ENCODE measurements at places on chromosomes 7 and 10.

DNA sequence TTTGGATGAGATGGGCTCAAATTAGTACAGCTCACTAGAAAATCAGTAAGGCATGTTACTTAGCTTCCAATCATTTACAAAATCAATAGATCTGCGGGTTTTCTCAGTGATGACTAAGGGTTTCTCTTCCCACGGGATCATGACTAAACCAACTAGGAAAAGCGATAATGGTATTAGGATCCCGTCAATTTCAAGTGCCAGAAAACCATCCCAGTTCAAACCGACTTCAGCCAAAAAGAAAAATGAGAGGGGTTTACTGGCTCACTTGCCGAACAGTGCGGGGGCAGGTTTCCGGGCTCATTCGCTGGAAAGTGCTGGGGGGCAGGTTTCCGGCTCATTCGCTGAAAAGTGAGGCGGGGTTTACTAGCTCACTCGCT is 62.1 kb upstream of the LYZL2 start:
- DNase-seq: no peak

DNA sequence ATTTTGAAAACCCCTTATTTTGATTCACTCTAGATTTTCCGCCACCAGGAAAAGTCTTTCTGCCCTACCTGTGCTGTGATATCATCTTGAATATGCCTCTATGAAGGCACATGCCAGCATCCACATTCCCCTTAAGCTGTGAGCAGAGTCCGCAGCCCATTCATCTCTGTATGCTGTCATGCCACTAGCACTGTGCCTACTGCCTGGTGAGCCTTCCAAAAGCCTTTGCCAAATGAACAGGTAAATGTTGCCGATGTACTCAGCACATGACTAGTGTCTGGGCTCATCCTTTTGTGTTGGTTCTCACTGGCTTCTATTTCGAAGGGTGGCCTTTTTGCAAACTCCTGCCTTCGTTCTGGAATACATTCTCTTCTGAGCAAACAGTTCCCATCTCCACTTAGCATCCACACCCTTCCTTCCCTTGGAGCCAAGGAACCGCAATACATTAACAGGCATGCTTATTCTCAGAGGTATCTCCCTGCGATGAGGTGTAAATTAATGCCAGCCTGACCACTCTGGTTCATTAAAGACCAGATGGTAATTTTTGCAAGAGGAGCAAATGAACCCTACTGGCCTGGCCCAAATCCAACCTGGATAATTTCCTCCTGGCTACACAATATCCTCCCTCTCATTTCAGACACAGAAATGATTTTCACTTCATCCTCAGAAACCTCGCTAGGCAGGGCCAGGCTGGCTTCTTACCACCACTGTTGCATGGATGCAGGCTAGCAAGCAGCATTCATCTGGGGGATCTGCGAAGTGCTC is 339.7 kb upstream of the NFE2L3 start:
- DNase-seq: no peak

DNA sequence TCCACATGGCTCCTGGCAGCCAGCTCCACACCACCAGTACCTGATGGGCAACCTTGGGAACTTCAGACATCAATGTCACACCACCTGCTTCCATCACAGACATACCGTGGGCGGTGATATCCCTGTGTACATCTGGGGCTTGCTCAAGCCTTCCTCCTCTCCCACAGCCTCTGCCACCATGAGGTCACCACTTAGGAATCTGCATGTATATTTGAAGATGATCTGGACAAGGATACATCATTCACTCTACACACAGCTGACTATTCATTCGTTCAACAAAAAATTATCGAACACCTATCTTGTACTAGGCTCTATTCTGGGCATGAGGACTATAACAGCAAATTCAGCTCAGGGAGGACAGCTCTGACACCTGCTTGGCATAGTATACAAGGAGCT is 6.8 kb downstream of the DLG5 start:
- DNase-seq: no peak

- no peak for DNase-seq
These were observed 2.2 kb upstream of the CUEDC2 start for GRCh38 chr10:102434394-102435132.

DNA sequence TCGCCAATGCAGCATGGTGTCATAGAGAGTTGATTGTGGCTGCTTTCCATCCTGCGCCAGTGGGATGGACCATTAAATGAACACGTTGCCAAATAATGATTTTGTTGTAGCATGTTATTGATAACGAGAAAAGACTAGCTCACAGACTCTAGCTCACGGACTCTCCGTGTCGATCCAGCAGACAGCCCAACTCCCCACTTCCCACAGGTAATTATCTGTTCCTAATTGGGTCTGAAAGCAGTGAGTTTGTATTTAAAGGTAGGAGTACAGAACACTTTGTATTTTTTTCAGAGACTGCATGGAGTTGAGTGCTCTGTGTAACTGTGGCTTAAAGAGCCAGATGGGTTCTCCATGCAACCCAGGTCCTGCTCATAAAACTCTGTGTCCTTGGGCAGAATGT is 1250.5 kb downstream of the TYW1 start:
- no peak for DNase-seq

DNA sequence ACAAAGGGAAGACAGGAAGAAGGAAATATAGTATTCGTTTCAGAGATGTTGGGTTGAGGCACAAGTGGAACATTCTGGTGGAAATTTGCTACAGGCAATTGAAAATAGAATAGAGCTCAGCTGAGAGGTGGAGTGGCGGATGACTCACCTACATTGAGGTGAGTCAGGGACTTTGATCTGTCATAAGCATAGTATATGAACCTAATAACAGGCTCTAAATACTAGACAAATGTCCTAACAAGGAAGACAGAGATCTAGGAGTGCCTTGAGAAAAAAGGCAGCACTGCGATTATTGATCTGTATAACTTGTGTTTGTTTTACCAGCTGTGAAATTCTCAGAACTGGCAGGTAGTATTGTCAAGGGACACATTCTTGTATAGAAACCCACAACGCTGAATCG is 907 bp upstream of the IFRD1 start:
- DNase-seq: peak; percentile 62

DNA sequence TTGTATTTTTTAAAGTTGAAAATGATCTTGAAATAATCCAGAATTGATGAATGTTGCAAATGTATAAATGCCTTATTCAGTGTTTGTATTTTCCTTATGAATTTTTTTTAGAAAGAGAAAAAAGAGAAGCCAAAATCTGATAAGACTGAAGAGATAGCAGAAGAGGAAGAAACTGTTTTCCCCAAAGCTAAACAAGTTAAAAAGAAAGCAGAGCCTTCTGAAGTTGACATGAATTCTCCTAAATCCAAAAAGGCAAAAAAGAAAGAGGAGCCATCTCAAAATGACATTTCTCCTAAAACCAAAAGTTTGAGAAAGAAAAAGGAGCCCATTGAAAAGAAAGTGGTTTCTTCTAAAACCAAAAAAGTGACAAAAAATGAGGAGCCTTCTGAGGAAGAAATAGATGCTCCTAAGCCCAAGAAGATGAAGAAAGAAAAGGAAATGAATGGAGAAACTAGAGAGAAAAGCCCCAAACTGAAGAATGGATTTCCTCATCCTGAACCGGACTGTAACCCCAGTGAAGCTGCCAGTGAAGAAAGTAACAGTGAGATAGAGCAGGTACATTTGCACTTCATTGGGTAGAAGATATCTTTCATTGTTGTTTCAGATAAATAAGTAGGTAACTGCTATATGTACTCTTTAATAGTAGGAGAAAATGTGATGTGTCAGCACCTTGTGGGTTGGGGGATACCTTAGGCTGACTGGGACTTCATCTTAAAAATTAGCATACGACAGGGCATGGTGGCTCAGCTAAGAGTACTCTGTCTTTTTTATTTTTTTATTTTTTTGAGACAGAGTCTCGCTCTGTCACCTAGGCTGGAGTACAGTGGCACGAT is 3.9 kb downstream of the DDX21 start:
- DNase-seq: no peak

DNA sequence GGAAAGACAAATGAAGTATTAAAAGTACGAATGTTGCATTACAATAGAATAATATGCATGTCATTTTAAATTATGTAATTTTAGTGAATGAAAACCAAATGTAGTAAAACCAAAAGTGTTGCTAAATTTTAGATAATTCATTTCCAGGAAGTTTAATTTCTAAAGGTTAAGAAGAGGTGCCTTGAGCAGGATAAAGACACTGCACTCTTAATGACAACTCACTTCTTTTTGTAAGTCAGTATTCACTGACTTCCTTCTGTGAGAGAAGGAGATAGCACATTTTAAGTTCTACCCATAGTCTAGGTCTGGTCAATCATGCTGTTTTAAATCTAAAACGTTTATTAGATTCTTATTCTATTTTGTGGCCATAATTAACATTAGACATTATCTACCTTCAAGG is 160.2 kb downstream of the CRPPA start:
- DNase-seq: no peak

DNA sequence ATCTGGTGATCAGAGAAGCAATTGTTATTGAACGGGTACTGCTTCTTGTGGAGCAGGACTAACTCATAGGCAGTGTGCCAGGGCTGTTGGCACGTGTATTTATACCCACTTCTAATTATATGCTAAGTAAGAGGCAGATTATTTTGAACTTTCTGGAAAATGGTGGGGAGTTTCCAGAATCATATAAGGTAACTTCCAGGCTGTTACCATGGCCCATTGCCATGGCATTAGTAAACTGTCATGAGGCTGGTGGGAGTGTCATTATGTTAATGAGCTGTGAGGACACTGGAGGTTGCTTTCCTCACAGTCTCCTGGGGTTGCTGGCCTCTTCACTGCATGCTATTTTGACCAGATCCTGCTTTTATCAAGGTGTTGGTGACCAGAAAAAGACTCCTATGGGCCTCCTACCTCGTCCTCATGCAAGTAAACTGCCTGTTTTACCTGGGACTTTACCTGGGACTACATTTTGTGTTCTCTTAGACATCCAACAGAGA is 122.6 kb downstream of the KCND2 start:
- DNase-seq: no peak

DNA sequence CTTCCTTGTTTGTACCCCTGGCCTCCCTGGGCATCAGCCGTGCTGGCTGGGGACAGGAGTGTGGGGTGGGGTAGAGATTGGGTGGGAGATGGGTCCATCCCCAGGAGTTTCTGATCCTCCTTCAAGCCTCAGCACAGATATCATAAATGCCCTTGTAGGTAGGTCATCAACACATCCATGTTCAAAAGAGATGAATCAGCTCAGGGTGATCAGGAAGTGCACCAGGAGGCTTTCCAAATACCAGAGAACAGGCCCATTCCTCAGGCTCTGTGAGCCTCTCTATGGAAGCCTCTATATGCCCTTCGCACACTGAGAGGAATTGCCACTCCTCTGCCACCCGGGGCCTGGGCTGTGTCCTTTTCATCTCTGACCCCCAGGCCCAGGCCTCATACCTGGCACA is 31.9 kb upstream of the ADCYAP1R1 start:
- DNase-seq: no peak

GRCh38 chr10:119319161-119319919 is 112.0 kb downstream of the GRK5 start:
- no peak for DNase-seq

GRCh38 chr7:99137411-99138180 is 6.3 kb downstream of the SMURF1 start:
- DNase-seq: no peak

- peak; percentile 73 for DNase-seq
These were observed 98.0 kb upstream of the ANLN start for GRCh38 chr7:36291387-36292316.

Data from activated naive CD4-positive, alpha-beta T cell treated with Interleukin-2 at 50 U/mL for 16 hours (primary cell).